SK-MEL-5 (cell line): ENCODE measurements at places on chromosomes 7 and 10. TPM values are rescaled to one million over a fixed set of nuclear protein-coding genes. Genes with fewer than 3 reads are reported as not detected.

IDI2 gene
- total RNA-seq = 0.08 TPM in 1 of 2 replicates, not detected in the other

ENKUR gene
- 1.5 and 1.8 TPM in 2 replicates for total RNA-seq

DNA sequence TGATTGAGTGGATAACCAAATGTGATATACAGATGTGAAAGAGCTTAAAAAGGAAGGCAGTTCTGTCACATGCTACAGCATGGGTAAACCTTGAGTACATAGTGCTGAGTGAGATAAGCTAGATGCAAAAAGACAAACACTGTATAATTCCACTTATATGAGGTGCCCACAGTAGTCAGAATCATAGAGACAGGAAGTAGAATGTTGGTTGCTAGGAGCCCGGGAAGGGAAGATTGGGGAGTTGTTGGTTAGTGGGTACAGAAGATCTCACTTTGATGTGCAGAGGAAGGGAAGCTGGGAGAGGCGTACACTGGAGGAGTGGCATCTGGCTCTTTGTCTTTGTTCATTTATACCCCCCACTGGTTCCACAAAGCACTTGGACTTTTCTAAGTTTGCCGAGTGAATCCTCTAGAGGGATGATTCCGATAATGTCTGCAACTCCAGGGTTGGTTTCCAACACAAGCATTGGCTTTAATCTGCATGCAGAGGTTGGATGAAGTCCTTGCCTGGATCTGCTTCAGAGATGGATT is 39.5 kb downstream of the TSPAN14 start:
- DNase-seq = peak; percentile 61

DNA sequence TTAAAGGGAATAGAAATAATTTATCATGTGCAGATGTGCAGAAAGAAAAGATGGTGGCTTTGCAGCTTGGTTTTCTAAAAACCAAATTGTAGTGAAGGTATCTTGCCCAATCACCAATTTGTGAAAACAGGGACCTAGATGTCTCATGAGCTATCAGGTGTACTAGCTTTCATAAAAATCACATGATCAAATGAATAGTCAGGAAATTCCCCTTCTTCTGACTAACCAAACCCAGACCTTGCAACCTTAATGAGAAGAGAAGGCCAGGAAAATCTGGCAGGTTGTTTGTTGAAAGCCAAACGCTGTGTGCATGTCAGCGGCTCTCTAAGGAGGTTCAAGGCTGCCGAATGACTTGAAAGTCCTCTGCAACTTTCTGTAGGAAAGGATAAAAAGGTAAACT is 304.4 kb upstream of the NRP1 start:
- no peak for DNase-seq

- no peak for DNase-seq
These were observed 9.8 kb upstream of the ZNRF2 start for GRCh38 chr7:30274641-30275040.

DNA sequence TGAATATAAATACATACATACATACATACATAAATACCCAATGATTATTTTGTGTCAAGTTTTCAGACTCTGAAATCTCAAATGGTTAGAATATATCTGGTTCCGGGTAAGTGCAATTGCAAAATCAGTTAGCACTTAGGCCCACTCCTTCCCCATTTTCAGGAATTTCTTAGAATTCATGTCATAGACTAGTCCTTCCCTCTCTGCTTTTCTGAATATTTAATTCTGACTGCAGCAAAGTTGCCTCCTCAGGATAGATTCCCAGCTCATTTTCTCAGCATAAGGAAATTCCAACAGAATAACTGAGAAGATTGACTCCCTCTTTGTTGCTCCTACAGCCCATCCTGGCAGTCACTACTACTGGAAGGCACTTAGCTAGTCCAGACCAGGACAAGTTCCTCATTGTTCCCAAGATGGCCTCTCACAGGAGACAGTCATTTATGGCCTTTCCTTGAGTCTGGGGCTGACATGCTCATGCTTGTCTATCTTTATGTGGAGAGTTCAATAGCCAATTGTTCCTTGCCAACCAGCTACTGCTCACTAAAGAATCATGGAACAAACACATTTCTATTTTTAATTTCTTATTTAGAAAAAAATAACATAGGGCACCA is 142.9 kb upstream of the ITGB1 start:
- DNase-seq = peak; percentile 86
